IMR-90 (cell line): ENCODE measurements at places on chromosomes 1 and 21. TPM values are rescaled to one million over a fixed set of nuclear protein-coding genes. Genes with fewer than 3 reads are reported as not detected.
A peak's percentile ranks its signal among the peaks of the same experiment; 100 is the strongest.

DNA sequence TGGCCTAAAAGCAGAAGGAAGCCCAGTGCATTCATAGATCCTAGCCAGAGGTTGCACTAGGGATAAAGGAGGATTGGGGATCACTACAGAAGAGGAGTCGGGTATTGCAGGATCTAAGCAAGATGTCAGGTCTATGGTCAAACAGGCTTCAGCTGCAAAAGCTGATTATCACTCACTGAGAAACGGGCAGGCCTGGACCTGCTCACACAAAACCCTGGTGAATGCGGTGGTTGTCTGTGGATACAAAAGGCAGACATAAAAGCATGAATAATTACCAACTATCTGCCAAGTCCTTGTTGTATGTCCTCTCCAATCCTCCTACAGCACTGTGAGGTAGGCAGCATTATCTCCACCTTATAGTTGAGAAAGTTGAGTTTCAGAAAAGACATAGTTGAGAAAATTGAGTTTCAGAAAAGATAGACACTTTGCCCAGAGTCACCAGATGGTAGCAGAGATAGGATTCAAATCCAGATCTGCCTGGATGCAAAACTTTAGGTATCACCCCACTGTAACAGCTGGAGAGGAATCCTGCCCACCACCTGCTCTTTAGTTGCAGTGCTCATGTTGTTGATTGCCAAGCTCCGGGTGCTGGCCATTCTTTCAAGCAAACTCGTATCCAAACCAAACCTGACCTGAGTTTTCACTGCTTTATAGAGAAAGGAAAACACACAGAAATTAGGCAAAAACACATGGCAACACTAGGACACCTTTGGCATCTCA, 49.6 kb upstream of the HOOK1 start:
- DNase-seq: no peak

Gene C2CD2
- total RNA-seq: 19.4 and 25.3 TPM in 2 replicates

GRCh38 chr21:31945546-31945945, 72.7 kb downstream of the HUNK start:
- peak; percentile 97 for DNase-seq

GRCh38 chr1:206470692-206471414, 577 bp downstream of the IKBKE start:
- DNase-seq: peak; percentile 90

DNA sequence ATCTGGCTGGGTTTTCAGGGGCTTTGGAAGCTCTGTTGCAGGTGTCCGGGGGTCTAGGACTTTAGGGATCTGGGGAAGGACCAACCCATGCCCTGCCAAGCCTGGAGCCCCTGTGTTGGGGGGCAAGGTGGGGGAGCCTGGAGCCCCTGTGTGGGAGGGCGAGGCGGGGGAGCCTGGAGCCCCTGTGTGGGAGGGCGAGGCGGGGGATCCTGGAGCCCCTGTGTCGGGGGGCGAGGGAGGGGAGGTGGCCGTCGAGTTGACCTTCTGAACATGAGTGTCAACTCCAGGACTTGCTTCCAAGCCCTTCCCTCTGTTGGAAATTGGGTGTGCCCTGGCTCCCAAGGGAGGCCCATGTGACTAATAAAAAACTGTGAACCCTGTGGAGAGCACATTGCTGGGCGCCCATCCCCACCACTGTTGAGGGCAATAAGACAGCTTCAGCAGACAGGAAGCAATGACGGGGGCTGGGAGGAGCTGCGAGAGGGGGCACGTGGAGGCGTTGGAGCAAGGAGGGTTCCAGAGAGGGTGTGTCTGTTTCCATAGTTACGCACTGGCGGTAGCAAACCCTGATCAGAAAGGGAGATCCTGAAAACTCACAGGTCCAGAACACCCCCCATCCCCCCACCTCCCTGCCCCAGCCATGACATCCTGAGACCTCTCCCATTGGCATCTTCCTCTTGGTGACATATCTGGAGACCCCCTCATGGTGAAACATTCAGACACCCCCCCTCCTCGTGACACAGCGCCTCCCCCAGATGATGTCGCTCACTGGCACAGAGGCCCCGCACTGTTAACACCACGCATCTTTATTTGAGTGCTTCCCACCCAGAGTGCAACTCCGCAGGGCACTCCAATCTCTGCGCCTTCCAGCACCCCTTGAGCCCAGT, 8.4 kb downstream of the MYBPH start:
- DNase-seq: no peak

Gene TTC34
- under 0.01 TPM in 2 replicates for total RNA-seq
